ENCODE measurements at places on chromosomes 5 and 9.

DNA sequence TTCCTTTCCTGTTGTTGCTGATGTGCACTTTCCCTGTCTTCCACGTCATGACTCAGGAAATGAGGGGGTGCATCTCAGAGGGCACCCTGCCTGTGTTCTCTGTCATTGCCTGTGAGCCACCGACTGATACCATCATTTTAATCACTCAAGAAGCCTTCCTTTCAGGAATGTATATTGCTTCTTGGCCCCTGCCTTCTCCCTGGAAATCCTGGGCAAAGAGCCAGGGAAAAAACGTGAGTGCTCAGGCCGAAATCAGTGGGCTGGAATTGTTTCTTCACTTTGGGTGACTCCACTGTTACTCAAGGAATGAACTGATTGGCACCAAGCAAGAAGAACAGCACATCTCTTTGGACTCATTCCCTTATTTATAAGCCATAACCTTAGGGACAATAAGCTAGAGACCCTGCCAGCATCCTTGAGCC is 126.1 kb downstream of the SNX18 start:
- DNase-seq, result peak; percentile 23

DNA sequence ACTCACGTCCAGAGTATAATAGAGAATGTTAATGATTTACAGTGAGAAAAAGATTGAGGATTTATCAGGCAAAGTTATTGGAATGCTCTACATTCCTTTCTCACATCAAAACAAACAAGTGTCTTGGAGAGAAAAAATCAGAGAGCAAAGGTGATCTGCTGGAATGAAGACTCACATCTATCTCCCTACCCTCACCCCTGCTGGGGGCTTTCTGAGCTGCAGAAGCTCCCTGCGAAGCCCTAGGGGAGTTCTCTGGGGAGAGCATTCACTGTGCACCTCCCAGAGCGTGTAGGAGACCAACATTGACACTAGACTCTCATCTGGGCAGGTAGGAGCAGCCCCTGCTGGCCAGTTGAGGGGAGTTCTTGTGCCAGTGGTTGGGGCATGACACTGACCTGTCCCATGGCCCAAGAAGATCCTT is 76.6 kb upstream of the ADAMTS16 start:
- DNase-seq, result peak; percentile 28

DNA sequence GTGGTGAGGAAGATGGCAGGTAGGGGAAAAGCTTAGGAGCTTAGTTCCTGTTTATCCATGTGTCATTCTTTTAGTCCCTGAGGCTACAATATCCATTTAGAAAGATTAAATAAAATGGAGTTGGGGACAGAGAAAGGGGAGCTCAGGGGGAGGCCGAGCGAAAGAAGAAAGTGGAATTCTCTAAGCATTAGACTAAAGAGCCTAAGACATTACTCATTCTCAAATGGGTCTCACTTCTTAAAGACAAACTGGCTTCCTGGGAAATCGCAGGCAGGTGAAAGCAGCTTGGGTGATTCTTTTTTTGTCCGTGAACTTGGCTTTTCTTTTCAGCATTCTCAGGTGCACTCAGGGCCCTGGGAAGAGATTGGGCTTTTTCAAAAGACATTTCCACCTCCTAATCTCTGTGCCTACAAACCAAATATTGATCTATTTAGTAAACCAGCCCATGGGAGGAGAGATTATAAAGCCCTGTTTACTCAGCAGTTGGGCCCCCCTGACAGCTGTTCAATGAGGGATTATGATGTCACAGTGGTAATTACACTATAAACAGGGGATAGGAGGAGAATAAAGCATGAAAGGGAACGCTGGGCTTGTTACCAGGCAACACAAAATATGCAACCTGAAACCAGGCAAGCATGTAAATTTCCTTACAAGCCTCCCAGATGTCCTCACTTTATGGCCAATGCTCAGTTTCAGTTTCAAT is 584.0 kb downstream of the ACTL7B start:
- peak; percentile 30 for DNase-seq

- no peak for DNase-seq
Observed at GRCh38 chr5:154418344-154418820, 27.4 kb upstream of the SAP30L start.

GRCh38 chr5:775961-776861 is 8.3 kb downstream of the ZDHHC11B start:
- no peak for DNase-seq
